Stimulated activated CD8-positive, alpha-beta memory T cell treated with anti-CD3 and anti-CD28 coated beads, Interleukin-4, amount 100 ng/mL, for 4 hours (primary cell): ENCODE measurements at places on chromosomes 7 and 10.

GRCh38 chr7:136900005-136900404, 31.6 kb downstream of the CHRM2 start:
- DNase-seq: no peak

GRCh38 chr10:96421995-96422394, 63.2 kb upstream of the OPALIN start:
- no peak for DNase-seq

GRCh38 chr10:24449321-24449740, 240.4 kb downstream of the KIAA1217 start:
- DNase-seq: no peak

- DNase-seq: no peak
These were observed 6.9 kb downstream of the KPNA7 start for GRCh38 chr7:99201027-99201426.

GRCh38 chr7:157671358-157672255, 334.8 kb downstream of the DNAJB6 start:
- DNase-seq: no peak

GRCh38 chr7:25978466-25978865, 173.5 kb upstream of the NFE2L3 start:
- no peak for DNase-seq
